ENCODE measurements at places on chromosomes 12 and 14.

GRCh38 chr12:104643093-104643818 is 186.5 kb downstream of the CHST11 start:
- no peak for DNase-seq

GRCh38 chr12:6724409-6724797 is 557 bp downstream of the COPS7A start:
- no peak for DNase-seq

DNA sequence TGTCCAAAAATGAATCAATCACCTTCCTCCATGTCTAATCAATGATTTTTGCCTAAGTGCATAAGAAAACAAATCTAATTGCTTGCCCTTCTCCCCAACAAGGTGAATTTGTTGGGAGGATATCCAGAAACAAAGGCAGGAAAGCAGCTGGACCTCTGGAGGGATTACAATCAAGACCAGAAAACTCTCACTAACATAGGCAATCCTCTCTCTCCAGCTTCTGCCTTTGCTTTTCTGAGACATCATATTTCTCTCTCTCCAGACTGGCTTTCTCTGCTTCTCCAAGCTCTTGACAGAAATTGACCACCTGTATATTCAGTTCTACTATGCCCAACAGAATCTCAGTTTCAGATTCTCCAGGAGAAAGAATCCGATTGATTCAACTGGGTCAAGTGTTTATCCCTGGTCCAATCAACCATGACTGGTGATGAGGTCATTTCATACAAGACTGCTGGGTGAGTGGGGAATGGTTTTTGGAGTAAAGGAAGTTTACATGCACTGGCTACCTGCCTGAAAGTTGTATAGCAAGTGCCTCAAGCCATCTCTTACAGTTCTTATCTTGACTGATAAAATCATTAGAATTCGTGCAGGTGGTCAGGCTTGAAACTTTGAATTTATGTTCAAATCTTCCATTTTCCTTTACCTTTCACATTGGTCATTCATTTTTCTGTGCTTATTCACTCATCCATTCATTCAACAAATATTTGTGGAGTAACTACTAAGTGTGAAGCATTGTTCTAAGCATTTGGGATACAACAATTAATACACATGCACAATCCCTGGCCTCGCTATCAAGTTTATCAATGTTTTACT is 22.2 kb upstream of the CFAP54 start:
- DNase-seq = peak; percentile 77

DNA sequence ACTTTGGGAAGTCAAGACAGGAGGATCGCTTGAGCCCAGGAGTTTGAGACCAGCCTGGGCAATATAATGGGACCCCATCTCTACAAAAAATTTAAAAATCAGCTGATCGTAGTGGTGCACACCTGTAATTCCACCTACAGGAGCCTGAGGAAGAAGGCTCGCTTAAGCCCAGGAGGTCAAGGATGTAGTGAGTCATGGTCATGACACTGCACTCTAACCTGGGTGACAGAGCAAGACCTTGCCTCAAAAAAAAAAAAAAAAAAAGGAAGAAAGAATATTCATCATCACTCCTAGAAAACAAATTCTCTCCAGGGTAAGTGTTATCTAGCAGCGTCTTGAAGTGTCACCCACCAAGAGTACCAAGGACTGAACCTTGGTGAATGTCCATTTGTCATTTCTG is 34.2 kb upstream of the PLXNC1 start:
- DNase-seq = no peak

- peak; percentile 31 for DNase-seq
These were observed 111.9 kb downstream of the LGR5 start for GRCh38 chr12:71551529-71551928.

- DNase-seq = no peak
These were observed 88.7 kb downstream of the RIC8B start for GRCh38 chr12:106863189-106863588.

DNA sequence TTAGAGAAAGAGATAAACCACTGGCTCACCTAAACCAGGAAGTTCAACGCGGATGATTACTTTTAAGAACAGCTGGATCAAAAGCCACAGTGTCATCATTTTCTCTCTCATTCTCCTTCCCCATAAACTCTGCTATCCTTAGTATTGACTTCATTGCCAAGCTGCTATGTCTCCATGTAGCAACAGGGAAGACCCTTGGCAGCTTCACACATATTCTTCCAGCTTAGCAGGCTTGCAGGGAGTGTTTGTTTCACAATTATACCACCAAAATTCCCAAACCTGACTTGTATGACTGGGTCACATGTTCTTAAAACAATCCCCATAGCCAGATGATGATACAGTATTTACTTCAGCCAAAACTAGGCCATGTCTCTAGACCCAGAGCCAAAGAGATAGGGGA is 235.5 kb downstream of the PAWR start:
- DNase-seq = no peak

DNA sequence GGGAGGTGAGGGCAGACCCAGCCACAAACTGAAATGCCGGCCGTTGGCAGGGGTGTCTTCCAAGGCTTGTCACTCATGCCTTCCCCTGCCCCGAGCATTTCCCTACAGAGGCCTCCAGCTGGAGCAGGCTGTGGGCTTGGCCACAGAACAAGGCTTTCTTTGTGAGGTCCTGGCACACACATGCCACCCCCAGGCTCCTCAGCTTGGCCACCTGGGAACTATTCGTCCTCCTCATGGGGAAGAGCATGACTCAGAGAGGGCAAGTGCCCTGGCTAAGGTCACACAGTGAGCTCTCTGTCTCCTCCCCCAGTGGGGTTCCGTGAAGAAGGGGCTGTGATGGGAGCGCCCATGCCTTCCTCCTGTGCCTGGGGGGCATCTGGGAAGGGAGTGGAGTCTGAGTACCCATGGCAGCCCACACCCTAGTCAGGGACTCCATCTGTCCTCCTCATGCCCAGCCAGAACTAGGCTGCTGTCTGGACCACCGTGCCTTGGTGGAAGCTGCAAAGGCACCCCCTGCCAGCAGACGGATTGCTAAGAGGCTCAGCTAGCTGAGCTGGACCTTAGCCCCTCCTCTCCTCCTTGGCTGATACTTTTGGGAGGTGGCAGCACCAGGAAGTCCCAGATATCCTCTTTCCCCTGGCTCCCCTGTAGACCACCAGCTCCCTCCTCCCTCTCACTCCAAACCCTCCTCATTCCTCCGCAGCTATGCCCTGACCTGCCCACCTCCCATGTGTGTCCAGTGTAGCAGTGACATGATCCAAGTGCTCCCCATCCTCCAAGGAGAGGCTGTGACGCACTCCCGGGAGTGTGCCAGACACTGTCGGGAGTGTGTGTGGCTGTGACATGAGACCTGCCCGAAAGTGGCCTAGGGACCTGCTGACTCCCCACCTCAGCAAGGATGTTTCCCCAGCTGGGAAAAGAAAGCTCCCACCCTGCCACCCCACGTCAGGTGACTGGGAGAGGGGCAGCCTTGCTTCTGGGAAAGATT is 21.4 kb downstream of the ABCB9 start:
- DNase-seq = peak; percentile 46

DNA sequence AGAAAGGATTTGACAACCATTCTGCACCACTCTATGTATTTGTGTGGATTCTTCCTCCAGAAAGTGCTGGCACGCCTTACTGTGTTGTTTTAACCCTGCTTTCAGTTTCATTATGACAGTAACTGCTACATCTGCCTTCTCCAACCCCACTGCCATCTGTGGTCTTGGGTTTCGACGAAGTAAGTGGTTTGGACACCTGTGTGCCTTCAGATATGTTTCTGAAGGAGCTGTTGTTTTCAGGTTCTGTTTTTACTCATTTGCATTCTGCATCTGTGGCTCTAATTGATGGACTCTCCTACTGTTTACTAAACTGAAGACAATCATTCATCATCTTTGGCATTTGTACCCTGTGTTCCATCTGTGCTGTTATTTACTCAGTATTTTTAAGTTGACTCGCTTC is 4.1 kb downstream of the TSHR start:
- DNase-seq = no peak

DNA sequence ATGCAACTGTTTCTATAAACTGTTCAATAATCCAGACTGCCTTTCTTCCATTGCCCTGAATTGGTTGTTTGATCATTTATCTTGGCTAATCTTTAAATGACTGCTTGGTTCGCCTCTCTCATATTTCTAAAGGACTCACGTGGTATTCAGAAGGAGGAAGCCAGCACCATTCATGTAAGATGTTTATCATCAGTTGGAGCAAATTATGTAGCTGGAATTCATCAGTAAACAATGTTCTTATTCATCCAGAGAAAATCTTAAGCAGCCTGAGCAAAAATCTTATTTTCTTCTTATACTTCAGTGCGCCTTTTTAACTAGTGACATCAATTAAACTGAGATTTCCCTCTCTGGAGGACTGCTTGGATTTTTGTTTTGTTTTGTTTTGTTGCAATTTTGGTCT is 538.7 kb upstream of the TMEM132C start:
- no peak for DNase-seq

DNA sequence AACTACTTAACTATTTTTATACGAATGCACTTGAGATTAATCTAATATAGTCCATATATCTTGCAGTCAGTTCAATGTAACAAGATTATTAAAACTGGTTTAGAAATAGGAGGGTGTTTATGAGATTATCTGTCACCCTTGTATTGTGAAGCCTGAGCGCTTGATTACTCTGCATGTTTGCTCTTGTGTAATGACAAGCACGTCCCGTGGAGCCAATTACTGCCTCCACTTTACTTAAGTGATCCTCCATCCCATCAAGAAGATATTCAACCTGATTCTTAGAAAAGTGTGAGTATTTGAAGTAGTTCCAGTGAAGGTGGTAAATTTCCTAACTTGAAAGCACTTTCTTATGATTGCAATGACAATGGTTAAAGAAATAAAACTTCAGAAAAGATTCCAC is 415.2 kb upstream of the GARIN6 start:
- no peak for DNase-seq

DNA sequence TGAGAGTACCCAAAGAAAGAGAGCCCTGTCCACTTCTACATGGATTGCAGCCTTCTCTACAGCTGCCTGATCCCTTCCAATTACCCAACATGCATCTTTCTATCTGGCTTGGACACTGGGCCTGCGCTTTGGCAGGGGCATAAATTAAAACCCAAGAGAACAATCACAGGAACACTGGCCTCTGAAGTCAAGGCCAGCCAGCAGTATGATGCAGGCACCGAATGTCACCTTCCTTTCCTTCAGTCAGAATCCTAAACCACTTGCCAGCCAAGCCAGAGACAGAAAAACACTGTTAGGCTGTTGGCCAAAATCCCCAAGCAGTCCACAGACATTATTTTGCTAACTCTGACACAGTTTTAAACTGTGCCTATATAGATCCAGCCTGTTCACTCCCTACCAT is 113.7 kb downstream of the DUSP6 start:
- no peak for DNase-seq

DNA sequence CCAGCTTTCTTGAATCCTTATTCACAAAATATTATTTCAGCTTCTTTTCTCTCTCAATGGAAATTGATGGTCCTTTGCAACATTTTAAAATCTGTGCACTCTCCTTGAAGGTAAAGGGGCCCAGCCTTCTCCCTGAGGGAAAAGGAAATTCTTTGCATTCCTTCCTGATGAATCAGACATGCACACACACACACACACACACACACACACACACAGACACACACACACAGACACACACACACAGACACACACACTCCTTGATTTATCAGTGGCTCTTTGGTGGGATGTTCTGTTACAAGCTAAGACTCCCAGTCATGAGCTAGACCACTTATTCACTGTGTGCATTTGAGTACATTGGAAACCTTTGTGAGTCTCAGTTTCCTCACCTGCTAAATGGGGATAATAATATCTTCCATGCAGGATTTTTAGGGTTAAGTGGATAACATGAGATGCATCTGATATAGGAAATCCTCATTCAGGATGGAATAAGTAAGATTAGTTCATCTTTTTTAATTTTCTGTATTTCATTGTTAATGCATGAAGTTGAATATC is 45.1 kb upstream of the HMGA2 start:
- DNase-seq = peak; percentile 57

DNA sequence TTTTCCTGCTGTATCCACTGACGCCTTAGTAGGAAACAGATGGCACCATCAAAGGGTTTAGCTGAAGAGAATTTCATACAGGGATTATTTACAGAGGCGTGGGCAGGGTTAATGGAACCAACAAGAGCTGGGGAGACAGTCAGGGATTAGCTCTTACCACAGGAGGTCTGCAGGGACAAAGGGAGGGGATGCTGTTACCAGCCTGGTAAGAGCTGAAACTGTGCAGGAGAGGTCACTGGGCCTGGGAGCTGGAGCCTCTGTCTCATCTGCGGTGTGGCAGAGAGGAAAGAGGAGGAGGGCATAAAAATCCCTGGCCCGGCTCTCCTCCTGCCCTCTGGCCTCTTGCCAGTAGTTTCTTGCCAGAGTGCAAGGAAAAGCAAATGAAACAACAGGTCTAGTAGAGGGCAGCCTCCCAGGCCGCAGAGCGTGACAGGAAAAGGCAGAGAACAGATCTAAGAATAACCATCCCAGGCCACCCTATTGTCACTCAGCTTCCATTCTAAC is 18.9 kb upstream of the POC1B start:
- DNase-seq = no peak

DNA sequence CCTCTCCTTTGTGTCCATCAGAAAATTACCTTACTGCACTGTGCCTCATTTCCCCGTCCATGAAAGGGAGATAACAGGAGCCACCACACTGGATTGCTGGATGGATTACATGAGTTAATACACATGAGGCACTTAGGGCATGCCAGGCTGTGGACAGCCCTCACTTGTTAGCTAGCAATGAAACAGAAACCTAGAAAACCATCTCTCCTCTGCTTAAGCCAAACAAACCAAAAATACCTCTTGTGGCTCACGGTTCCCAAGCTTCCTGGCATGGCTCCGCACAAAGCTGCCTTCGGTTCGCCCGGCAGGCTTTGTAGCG is 660 bp upstream of the HCFC2 start:
- peak; percentile 26 for DNase-seq

GRCh38 chr14:68539241-68539737 is 253.6 kb downstream of the ZFP36L1 start:
- no peak for DNase-seq

DNA sequence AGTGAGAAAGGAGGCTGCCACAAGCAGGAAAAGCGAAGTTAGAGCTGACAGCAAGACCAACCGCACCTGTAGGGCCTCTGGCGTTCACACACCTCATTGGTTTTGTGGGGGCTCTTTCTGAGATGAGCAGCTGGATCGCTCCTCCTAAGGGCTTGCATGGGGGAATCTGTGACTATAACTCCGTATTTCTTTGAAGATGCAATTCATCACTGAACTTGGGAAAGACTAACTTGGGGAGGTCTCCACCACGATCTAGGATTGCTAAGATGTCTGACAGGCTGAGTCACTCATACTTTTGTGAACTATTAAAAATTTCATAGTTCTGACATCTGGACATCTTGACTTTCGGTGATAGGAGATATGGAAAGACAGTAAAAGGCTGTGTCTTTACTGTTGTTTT is 173.6 kb downstream of the ETV6 start:
- DNase-seq = no peak

GRCh38 chr14:23094666-23095195 is at the start of gene ACIN1:
Gene ACIN1, minus strand, starts transcription at chr14:23095136. Its CDS starts 24 bp downstream, at chr14:23095112.
- DNase-seq = peak; percentile 73
